Stimulated activated CD4-positive, alpha-beta T cell treated with anti-CD3 and anti-CD28 coated beads, Interleukin-1b, Interleukin-23, amount 100 ng/mL, for 48 hours (primary cell): ENCODE measurements at places on chromosomes 2 and 18.

DNA sequence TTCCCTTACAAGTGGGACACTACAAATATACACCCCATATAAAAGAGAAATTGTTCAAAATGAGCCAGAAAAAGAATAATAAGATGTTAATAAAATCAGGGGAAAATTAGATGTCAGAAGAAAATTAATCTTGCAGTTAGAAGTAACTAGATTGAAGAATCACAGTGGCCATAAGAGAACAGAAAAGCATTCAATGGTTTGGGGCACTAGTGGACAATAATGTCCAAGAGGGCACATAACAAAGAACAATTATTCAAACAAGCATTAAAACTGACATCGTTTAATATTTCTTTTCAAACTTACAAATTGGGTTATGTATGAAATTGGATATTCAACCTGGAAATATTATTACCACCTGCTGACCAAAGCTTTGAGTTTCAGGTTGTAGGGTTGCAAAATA, 12.9 kb downstream of the TCF4 start:
- DNase-seq: no peak

- no peak for DNase-seq
Observed at GRCh38 chr18:10128921-10129501, 215.2 kb downstream of the VAPA start.

GRCh38 chr18:23131693-23132319, 3.5 kb upstream of the CABLES1 start:
- DNase-seq: peak; percentile 36

DNA sequence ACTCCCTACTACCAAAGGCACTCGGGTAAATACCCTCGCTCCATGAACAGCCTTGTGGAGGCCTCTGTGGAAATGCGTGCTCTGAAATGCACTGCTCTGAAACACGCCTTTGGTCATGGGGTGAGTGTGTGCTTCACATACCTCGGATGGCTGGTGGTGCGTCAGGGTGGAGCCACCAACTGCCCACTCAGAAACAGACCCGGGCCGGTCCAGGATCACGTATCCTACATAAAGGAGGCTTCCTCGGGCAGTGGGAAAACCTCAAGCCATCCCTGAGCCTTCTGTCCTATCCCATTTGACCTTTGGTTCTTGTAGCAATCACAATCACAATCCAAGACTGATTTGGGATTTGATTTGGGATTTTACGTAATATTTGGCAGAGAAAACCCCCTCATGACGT, 53.5 kb upstream of the ZNF516 start:
- no peak for DNase-seq

DNA sequence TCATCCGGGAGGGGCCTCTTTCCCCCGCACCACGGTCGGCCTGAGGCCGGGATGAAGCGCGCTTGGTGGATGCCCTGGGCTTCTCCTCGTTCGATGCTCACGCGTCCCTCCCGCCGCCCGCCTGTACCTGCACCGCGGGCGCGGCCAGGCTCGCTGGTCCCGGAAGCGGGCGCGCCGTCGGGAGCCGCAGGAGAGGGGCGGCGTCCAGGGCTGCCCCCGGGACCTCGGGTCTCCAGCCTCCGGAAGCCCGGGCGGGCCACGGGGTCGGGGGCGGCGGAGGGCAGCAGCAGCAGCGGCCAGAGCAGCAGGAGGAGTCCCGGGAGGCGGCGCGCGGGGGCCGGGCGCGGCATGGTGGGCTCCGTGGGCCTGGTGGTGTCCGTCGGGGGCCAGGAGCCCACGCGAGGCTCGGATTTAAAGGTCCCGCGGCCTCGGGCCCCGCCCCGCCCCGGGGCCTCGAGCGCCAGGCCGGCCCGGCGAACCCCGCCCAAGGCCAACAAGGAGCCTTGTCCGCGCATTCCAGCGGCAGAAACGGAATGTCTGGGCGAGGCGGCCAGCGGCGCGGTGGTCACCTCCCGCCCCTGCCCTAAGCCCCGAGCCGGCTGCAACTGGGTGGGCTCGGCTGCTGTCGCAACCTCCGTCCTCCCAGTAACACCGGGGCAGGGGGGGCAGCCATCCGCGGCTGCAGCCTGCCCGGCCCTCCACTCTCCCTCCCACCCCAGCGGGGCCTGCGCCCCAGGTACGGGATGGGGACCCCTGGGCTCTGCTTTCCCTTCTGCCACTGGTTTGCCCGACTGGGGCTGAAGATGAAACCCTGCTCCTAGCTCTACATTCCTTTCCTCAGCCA, at the start of gene MATN3:
TSS of gene MATN3 (minus strand) at position 387 of the 844 bp plus-strand sequence. CDS start at position 350, 37 bp downstream.
- DNase-seq: no peak

DNA sequence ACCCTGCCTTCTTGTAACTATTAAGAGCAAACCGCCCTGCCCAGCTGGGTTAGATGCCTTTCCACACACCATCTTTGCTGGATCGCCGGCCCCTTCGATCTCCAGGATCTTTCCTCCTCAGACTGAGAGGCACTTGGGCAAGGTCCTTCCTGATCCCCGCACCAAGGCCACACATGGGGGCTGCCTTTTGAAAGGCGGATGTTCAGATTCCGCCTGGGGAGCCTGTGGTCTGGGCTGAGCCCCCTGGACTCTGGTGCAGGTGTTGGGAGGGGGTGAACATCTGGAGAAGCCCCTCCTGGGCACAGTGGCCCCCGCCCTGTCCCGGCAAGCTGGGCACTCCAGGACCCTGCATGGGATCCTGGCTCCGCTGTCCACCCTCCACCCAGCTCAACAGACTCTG, 135.4 kb upstream of the HDAC4 start:
- DNase-seq: no peak

- DNase-seq: no peak
Observed at GRCh38 chr2:157469726-157470125, 25.8 kb upstream of the CYTIP start.

DNA sequence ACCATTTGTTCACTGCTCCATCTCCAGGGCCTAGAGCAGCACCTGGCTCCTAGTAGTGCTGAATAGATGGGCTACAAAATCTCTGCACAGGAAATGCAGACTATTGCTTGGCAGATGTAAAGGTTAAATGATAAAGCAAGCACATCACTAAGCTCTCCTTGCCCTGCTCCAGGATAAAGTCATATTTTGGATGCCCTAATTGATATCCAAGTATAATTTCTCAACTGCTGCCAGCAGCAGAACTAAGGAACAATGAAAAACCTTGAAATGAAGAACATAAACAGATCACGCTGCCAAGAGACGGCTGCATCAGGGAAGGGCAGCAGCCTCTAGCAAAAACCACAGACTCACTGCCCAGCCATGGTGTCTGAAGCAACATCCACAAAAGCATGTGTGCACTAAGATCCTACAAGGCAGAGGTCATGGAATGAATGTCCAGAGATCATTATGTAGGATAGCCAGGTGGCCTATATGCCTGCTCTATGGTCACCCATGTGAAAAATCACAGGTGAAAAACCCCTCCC, 134.7 kb downstream of the TMEM163 start:
- no peak for DNase-seq

GRCh38 chr2:17628349-17629261, 88.1 kb downstream of the VSNL1 start:
- no peak for DNase-seq

DNA sequence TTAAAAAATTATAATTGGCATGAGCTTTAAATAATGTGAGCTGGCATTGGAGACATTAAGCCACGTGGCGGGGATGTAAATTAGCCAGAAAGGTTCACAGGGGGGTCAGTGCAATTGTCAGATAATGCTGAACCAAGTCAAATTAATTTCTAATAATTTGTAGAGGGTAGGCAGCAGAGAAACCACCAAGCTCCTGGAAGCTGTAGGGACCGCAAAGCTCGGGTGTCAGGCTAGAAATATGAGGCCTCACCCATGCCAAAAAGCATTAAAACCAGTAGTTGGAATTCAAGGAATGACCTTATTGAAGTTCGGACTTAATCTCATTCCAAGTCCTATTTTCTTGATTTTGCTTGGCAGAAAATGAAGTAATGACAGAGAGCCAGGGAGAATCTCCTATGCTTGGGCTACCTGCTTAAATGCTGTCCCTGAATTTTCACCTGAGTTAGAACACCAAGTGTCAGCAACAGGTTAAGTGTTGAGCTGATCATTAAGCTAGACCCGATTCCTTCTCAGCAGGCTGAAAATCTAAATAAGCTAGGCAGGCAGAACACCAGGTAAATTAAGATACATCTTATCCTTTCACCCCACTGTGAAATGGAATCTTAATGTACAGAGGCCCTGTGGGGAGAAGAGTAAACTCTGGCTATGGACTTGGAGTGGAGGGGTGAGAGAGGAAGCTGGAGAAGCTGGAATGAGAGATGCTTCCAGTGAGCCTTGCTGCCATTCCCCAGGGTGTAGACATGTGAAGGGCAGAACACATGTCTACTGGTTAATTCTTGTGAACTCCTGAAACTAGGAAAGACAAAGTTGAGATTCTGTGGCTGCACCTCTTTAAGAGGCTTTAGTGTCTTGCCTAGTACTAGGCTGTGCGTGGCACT, 520.0 kb downstream of the SLC4A3 start:
- DNase-seq: no peak

- no peak for DNase-seq
Observed at GRCh38 chr2:181157326-181157725, 176.9 kb downstream of the UBE2E3 start.

DNA sequence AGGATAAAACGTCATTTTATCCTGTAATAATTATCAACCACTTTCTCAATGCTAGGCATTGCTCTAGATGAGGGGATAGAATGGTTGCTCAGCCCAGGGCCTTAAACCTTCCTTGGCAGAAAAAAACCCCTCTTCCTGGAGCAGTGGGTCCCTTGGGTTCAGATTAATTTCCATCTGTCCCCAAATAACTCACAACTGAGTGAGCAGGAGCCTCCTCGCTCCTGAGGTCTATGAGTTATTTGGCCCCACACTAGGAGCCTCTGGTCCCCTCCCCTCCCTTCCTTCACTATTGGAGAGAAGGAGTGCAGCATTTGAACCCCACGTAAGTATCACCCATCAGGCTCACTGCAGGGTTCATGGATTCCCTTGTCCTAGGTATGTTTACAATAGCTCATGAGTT, 157.5 kb upstream of the FHL2 start:
- DNase-seq: no peak

DNA sequence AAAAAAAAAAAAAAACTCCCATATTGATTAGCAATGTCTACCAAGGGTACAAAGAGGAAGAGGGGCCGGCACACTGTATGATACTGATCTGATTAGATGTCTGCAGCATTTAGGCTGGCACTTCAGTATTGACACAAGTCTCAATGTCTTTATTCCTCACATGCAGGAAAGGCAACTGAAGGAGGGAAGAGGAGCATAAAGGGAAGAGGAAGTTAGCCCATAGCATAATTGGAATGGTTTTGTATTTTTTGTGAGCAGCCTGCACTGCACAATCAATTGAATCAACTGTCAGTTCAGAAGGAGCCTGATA, 79.0 kb downstream of the DNER start:
- no peak for DNase-seq

GRCh38 chr2:99595373-99595772, 105.6 kb upstream of the REV1 start:
- no peak for DNase-seq

- no peak for DNase-seq
Observed at GRCh38 chr18:33745871-33746545, 168.0 kb downstream of the ASXL3 start.

DNA sequence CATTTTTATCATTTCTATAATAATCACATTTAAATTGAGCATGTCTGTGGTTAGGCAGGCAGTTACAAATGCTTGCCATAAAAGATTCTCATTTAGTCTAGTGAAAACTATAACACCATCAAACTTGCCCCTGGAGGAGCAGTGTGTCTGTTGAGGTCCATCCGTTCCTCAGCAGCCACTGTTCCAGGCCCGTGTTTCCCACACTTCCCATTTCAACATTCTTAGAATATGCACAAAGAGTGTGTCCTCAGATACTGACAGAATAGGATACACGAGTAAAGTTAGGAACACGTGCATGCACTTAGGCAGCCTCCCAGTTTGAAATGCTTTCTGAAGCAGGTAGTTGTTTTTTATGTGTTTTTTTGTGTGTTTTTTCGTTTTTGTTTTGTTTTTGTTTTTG, 39.9 kb downstream of the NCK2 start:
- no peak for DNase-seq

- DNase-seq: no peak
Observed at GRCh38 chr2:164560902-164561301, 60.4 kb downstream of the GRB14 start.

DNA sequence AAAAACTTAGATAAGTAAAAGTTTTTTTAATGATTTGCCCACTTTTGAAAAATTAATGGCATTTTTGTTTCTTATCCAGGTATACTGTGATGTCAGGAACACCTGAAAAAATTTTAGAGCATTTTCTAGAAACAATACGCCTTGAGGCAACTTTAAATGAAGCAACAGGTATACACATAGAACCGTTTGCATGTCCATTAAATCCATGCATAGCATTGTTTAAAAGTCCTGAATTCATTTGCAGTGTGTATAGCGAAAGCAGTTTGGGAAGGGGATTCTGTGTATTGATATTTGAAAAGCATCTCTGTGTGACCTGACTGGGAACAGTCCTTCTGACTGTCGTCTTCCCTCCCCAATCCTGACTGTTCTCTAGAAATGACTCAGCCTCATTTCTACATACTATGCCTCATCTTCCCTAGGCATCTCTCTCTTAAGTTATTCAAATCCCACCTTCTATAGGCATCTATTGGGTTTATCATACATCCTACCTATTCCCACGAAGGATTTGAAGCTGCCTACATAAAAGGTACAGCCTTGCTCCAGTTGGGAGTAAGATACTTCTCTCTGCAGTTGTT, 79.2 kb upstream of the MAP3K20 start:
- DNase-seq: no peak

DNA sequence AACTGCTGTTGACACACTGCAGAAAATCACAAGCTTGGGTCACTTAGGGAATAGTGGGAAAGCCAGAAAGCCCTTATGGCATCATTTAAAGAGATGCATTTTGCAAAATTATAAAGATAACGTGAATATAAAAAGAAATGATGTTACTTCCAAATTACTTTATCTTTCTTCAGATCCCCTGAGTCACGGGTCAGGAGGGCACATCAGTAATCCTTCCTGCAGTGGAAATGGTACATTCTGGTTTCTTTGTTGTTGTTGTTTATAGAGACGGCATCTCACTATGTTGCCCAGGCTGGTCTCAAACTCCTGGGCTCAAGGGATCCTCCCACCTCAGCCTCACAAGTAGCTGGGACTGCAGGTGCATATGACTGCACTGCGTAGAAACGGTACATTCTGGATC, 9.8 kb upstream of the EPG5 start:
- no peak for DNase-seq

DNA sequence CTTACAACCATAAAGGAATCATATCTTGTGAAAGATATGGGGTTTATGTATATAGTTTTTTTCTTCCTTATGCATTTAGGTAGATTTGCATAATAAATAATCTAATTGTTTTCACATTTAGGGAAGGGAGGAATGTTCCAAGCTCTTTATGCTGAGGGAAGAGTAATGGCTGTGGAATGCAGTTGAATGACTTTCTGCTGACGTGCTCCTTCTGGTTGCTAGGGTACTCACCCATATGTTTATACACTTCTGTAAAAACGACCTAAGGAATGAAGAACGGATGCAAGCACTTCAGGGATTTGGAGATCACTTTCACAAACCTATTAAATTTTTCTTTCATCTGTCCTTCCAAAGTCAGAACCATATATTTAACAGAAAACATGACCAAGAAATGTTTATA, 29.2 kb upstream of the PPP4R1 start:
- no peak for DNase-seq

- no peak for DNase-seq
Observed at GRCh38 chr2:5520463-5520972, 171.7 kb upstream of the SOX11 start.

- no peak for DNase-seq
Observed at GRCh38 chr2:16637304-16637703, 28.3 kb downstream of the CYRIA start.
